Vagina (tissue), 2 donors: ENCODE measurements at places on chromosomes 11 and 22.

GRCh38 chr11:31441296-31441695 is 68.1 kb downstream of the IMMP1L start:
- no peak for DNase-seq

- DNase-seq, result no peak
Measured at GRCh38 chr11:117443266-117444186, 115.9 kb downstream of the CEP164 start.

DNA sequence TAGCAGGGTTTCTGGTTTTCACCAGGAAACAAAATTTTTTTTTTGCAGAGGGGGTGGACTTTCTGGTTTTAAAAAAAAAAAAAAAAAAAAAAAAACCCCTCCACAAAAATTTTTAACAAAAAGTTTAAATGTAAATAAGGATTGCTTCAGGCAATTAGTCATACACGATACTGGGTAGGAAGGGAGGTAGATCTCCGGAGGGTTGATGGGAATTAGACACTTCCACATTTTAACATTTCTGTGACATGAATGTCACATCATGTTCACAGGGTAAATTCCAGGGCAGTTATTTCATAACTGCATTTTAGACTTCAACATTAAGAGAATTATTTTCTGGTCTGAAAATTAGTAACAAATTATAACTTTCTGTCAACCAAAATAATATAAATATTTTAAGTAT is 15.9 kb downstream of the NUP98 start:
- no peak for DNase-seq

- peak; percentile 81 for DNase-seq
Measured at GRCh38 chr11:35088676-35089075, 50.3 kb upstream of the CD44 start.

DNA sequence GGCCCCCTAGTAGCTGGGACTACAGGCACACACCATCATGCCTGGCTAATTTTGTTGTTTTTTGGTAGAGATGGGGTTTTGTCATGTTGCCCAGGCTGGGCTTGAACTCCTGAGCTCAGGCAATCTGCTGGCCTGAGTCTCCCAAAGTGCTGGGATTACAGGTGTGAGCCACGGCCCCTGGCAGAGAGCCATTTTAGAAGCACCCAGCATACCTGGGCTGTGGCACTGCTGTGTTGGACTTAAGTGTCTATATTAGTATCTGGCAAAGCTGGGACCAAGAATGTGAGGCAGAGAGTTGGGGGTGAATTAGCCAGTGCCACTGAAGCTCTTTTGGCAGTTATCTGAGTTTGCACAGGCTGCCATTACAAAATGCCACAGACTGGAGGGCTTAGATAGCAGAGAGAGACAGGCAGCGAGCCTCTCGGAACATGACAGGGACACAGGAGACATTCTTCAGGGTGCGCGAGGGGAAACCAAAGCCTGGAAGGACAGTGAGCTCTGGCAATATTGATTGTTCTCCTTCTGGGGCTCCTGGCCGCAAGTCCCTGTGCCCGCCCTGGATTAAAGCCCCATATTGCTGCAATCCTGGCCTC is 87.7 kb upstream of the ALX4 start:
- no peak for DNase-seq
